COLO829 (cell line): ENCODE measurements at places on chromosomes 3 and 15.

GRCh38 chr3:16338999-16339398 lies 74.0 kb downstream of the OXNAD1 start:
- peak; percentile 2 for DNase-seq

- no peak for DNase-seq
Observed at GRCh38 chr15:38536201-38536676, 28.4 kb downstream of the RASGRP1 start.

GRCh38 chr3:184885112-184885511 lies 73.1 kb downstream of the VPS8 start:
- no peak for DNase-seq

GRCh38 chr15:64781299-64781698 lies 5.9 kb upstream of the RBPMS2 start:
- no peak for DNase-seq

DNA sequence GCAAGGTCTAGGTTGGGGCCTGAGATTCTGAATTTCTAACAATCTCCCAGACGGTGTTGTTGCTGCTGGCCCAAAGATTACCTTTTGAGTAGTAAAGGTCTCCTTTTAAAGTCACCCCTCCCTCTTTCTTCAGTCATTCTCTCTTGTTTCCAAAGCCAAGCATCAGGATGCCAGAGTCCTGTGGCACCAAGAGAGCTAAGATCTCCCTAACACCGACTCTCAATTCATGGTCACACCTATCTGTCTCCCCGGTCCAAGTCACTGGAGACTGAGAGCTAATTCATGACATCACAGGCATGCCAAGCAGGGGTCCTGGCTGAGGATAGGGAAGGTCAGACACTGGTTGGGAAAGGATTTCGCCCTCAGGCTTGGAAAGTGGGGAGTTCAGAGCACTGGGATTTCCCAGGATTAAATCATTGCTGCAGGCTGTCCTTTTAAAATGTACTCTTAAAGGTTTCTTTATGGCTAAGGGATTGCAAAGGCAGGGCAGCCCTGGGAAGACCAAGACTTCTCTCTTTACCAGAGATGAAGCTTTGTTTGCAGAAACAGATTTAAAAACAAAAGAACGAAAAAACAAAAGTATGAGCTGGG lies 7.3 kb downstream of the SHOX2 start:
- no peak for DNase-seq

- no peak for DNase-seq
Observed at GRCh38 chr3:180548050-180548449, 53.9 kb upstream of the TTC14 start.

DNA sequence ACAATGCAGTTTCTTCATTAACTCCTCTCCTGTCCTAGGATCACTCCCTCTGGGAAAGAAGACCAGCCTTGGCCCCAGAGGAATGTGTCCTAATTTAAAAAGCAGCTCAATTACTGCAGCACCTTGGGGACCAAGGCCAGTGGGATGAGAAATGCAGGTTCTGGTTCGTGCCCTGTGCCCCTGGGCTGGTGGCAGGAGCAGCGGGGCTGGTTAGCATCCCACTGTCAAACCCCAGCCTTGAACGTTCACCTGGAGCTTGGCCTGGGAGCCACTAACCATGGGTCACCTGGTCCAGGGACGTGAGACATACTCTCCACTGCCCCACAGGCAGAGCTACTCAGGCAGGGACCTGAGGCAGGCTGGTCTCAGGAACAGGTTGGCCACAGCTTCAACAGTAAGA lies 8.4 kb upstream of the RTP3 start:
- DNase-seq, result no peak

GRCh38 chr3:171585039-171585438 lies 124.8 kb upstream of the TNIK start:
- DNase-seq, result no peak

- DNase-seq, result no peak
Observed at GRCh38 chr3:196629228-196629627, 10.3 kb upstream of the NRROS start.

GRCh38 chr15:57031605-57032004 lies 113.2 kb downstream of the TCF12 start:
- DNase-seq, result peak; percentile 10

- DNase-seq, result no peak
Observed at GRCh38 chr3:59758672-59759071, 708.8 kb upstream of the CFAP20DC start.

GRCh38 chr15:97210277-97210676 lies 750.2 kb upstream of the ARRDC4 start:
- no peak for DNase-seq

DNA sequence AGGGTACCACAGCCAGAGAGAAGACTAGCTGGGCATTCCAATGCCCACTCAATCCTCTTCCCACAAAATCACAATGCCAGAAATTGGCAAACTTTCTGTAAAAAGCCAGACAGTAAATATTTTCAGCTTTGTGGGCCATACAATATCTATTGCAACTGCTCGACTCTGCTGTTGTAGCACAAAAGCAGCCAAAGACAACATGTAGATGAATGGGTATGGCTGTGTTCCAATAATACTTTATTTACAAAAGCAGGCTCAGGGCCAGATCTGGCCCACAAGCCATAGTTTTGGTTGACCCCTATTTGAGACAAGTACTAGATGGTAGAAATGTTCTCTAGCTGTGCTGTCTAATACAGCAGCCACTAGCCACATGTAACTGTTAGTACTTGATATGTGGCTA lies 330.9 kb downstream of the ERC2 start:
- no peak for DNase-seq

- DNase-seq, result no peak
Observed at GRCh38 chr15:45228931-45229330, 23.1 kb upstream of the SLC28A2 start.

DNA sequence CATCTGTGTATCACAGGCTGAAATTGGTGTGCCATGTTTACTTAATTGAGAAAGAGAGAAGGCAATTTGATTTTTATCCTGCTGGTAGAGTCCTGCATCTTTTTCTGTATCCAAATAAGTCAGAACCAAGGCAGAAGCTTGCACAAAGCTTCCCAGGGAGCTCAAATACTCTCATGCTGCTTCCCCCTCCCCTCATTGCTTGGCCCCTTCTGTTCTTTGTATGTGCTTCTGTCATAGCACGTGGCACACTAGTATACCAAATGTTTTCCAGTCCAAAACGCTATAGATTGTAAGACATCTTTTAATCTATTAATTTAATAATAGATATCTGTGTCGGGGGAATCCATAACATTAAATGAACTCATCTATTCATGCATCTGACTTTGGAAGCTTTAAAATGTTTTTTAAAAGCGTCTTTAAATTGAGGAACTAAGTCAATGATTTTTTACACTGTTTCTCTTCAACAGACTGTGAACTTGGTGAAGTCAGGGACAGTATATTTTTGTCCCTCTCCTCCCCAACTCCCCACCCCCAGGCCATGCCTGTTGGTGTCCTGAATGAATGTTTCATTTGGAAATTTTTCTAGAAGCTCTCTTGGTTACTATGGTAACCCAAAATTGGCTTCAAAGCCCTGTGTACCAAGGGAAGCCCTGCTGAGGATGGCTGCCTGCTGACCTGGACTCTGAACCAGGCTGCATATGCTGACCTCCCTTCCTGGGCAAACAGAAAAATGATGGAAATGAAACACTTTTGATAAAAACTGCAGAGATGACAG lies 26.2 kb upstream of the SLC35G2 start:
- no peak for DNase-seq

DNA sequence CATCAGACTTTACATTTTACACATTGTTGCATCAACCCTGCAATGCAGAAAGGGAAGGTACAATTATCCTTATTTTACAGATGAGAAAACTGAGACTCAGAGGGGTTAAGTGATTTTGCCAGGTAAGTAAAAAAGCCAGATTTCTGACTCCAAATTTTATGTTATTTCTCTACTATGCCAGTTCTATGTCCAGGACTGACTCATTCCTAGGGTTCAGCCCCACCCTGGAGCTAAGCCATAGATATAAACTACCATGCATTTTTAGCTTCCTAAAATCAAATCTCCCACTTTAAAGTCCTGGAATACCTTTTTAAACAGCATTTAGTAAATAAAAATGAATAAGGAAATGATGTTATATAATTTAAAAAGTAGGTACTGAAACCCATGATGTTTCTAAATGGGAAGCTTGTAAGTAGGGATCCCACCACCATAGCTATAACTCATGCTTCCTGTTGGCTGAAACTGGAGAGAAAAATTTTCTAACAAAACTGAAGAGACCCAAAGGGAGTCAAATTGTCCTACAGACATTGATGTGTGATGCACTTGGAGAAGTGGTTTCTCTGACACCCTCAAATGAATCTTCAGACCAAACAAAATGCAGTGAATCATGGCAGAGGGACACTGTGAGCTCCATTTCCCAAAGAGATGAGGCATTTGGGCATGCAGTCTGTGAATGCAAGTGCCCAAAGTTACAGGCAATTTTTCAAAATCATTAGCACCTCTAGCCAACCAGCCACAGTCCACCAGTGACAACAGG lies 301.7 kb upstream of the UMPS start:
- no peak for DNase-seq

- peak; percentile 70 for DNase-seq
Observed at GRCh38 chr3:42539871-42540714, 37.6 kb downstream of the VIPR1 start.

- no peak for DNase-seq
Observed at GRCh38 chr3:112379020-112379690, 46.2 kb downstream of the CD200 start.

- DNase-seq, result no peak
Observed at GRCh38 chr3:13620776-13621365, 71.9 kb downstream of the FBLN2 start.

GRCh38 chr3:182420741-182421140 lies 372.6 kb upstream of the ATP11B start:
- DNase-seq, result no peak

DNA sequence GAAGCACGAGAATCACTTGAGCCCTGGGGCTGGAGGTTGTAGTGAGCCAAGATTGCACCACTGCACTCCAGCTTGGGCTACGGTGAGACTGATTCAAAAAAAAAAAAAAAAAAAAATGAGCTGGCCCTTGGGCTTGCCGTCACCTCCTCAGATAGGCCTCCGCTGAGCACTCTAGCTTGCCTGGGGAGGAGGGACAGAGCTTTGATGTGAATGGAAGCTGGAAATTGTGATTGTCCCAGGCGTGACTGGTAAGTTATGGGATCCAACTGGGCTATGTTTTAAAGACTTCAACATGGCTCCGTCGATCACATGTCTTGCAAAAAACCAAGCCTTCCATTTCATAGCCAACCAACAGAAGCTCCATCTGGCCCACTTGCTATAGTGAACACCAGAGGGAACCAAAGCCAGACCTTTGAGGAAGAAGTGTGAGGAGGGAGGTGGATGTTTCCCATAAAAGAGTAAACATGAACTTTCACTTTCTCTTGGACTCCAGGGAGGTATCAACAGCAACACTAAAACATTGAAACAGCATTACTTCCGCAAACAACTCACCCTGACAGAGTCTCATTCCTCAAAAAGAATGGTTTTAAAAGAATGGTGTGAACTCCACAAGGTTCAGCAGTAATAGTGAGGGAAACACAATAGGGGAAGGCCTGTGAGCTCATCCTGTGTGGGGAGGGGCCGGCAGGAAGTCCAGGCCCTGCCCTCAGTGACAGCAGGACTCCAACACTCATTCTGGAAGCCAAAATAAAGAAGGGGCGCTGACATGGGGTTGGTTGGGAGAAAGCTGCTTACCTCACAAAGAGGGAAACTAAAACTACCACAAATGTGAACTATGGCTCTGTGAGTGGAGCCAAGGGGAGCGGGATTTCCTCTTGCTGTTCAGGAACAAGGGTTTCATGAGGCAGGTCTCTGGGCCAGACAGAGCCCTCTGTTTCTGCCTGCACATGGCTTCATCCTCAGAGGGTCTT lies 59.2 kb upstream of the IL12A start:
- peak; percentile 35 for DNase-seq

GRCh38 chr3:173618703-173619102 lies 221.2 kb downstream of the NLGN1 start:
- no peak for DNase-seq

GRCh38 chr3:16550676-16551341 lies 37.3 kb upstream of the RFTN1 start:
- peak; percentile 48 for DNase-seq

DNA sequence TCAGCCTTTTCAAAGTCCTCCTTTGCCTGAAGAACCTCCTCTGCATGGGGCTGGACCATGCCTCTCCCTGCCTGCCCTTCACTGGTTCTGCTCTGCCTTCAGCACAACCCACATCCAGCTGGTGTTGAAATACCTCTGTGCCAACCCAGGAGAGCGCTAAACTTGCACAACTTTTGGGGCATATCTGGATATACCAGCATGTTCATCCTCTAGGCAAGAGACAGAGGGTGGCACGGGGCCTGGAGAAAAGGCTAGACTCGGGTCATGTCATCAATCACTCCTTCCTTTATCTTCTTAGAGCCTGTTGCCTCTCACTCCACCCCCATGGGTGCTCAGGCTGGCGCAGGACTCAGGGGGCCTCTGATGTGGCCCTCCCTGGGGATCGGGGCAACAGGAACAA lies 4.8 kb downstream of the SEMA4B start:
- no peak for DNase-seq

DNA sequence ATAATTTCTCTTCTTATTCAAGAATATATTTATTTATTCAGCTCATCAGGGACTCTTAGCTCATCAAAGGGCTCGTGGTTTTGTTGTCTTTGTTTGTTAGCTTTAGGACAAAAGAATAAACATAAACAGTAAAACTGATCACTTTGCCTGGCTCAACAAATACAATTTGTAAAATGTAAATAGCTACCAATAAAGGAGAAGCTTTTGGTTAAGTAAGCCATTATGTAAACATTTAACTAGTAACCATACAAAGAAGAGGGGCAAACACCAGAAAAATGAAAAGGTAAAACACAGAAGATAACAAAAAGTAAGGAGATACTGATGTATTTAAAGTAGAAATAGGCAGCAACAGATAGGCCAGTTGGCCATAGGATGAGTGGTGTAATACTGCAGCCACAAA lies 761.7 kb downstream of the ROBO1 start:
- no peak for DNase-seq

DNA sequence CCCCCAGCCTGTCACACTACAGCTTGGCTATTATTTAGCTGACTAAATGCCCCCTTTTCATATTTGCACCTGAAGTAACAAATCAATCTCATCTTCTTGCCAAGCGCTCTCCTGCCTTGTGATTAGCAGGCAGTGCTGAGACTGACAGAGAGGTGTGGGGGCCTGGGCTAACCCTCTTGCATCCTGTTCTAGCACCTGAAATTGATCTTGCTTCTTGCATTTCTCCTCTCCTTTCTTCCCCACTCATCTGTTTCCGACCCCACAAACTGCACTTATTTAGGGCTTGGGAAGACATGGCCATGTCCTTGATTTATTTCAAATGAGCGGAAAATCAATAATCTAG lies 309.0 kb upstream of the PROK2 start:
- DNase-seq, result no peak

- DNase-seq, result peak; percentile 4
Observed at GRCh38 chr3:13281507-13282357, 138.4 kb downstream of the NUP210 start.
